WTC11 (cell line): ENCODE measurements at places on chromosomes 5 and 9. TPM values are rescaled to one million over a fixed set of nuclear protein-coding genes. Genes with fewer than 3 reads are reported as not detected.

- peaks cover 71% of the 10 kb centered on the region for H3K27me3 ChIP-seq
- H3K4me1 ChIP-seq = no peaks in the 10 kb centered on the region
- H3K36me3 ChIP-seq = peaks cover 4% of the 10 kb centered on the region
- no peak for DNase-seq
Observed at GRCh38 chr5:66710557-66711088, 114.4 kb downstream of the MAST4 start.

DNA sequence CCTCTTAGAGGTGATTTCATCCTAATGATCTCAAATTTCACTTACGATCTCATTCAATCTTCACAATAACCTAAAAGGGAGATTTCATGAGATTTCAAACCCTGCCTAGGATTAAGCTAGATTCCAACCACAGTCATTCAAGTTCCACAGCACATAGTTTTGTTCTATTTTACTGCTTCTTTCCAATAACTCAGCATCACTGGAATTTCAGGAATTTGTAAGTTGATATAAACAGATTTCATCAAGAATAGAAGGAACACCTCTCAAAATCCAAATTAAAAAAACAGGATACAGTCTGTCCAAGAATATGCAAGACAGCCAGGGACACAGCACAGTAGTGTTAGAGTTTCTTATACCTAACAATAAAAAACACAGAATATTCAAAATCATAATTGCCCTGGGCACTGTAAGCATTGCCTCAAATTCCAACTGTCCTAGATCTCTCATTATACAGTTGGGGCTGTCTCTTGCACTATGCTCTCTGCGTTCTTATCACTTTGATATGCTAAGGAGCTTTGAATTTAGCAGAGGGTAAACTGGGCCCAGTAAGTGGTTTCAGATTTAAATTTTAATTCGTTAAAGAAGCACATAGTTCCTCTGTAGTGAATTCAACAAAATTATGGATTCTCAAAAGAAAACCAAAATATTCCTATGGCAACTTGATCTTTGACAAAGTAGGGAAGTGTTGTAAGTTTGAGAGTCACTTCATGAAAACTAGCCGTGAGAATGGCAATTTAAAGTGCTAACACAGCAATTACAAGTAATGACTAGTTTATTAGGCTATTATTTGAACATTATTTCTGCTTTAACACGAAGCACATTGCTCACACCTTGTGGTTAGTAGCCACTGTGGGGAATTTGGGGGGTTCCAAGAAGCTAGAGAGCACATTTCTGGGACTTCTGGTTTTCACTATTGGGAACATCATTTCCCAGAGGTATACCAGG, 478.6 kb upstream of the C9orf72 start:
- no peaks in the 10 kb centered on the region for H3K36me3 ChIP-seq
- H3K27me3 ChIP-seq = no peaks in the 10 kb centered on the region
- DNase-seq = no peak
- H3K4me1 ChIP-seq = peaks cover 16% of the 10 kb centered on the region
- H3K4me3 ChIP-seq = no peak overlapping the region

DNA sequence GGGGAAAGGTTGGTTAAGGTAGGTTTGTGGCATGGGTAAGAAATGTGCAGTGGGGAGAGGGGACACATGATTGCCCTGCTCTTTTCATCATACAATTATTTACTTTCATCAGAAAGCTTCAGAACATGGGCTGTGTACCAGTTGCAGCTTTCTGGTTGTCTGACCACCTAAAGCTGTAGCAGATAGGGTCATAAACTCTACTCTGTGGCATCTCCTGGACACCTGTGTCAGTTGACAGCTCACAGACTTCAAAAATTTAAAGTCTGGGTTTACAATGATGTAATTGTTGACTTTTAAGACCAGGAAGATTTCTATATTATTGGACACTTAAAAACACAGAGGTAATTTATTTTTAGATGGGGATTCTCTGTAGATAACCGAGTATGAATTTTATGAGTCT, 222.7 kb upstream of the PRR16 start:
- H3K4me1 ChIP-seq = peaks cover 18% of the 10 kb centered on the region
- no peak overlapping the region for H3K4me3 ChIP-seq
- H3K36me3 ChIP-seq = no peaks in the 10 kb centered on the region
- H3K27me3 ChIP-seq = no peaks in the 10 kb centered on the region
- DNase-seq = no peak

GRCh38 chr5:9830184-9830583, 200.0 kb upstream of the TAS2R1 start:
- no peak overlapping the region for H3K27ac ChIP-seq
- H3K36me3 ChIP-seq = no peaks in the 10 kb centered on the region
- no peaks in the 10 kb centered on the region for H3K27me3 ChIP-seq
- H3K4me3 ChIP-seq = no peak overlapping the region

GRCh38 chr5:158593925-158594324, 505.8 kb downstream of the EBF1 start:
- no peak for DNase-seq
- H3K27me3 ChIP-seq = no peaks in the 10 kb centered on the region
- H3K4me1 ChIP-seq = peaks cover 23% of the 10 kb centered on the region
- H3K27ac ChIP-seq = no peak overlapping the region
- no peaks in the 10 kb centered on the region for H3K36me3 ChIP-seq

DNA sequence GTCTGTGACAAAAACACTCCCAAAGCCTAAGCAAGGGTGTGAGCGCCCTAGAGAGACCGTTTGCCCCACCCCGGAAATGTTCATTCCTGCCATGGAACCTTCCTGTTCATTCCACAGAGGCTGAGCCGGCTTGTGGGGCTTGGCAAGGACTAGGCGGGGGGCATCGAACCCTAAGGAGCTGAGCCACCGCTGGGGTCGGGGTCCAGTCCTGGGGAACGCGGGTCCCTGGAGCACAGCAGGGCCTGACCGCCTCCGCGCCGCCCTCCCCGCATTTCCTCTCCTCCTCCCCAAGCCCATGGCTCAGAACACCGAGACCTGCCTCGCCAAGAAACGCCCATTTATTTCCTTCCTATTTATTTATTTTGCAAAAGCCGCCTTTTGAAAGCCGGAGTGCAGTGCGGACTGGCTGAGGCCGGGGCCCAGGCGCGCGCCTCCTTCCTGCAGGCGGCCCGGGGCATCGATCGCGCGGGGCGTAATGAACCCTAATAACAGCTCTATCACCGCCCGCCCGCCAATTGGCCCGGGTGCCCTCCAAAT, 228.9 kb upstream of the IRX4 start:
- no peak overlapping the region for H3K27ac ChIP-seq
- H3K36me3 ChIP-seq = no peaks in the 10 kb centered on the region; the same call in 1 of the 2 replicates
- DNase-seq = no peak
- H3K4me1 ChIP-seq = no peaks in the 10 kb centered on the region

GRCh38 chr5:58545912-58546311, 37.0 kb upstream of the RAB3C start:
- H3K36me3 ChIP-seq = peaks cover 24% of the 10 kb centered on the region
- H3K27ac ChIP-seq = no peak overlapping the region
- H3K4me3 ChIP-seq = no peak overlapping the region
- H3K27me3 ChIP-seq = no peaks in the 10 kb centered on the region; the same call in 1 of the 2 replicates
- no peak for DNase-seq

DNA sequence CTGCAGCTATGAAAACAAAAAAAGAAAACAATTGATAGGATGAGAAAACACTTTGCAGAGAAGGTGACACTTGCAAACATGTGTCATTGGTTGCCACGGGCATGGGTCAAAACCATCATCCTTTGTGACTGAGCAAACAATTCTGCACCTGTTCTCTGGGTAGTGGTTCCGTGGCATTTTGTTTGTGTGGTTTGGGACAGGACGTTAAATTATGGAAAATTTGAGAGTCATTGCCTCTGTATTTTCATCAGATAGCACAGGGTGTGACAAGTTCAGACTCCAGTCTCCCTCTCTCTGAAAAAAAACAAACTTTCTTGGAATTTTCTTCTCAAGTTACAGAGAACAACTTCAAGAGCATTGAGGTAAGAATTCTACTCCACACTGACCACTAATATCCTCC, 113.4 kb upstream of the HMHB1 start:
- no peak overlapping the region for H3K4me3 ChIP-seq
- H3K4me1 ChIP-seq = no peaks in the 10 kb centered on the region
- no peaks in the 10 kb centered on the region for H3K27me3 ChIP-seq
- H3K36me3 ChIP-seq = no peaks in the 10 kb centered on the region
- no peak for DNase-seq

- no peak overlapping the region for H3K4me3 ChIP-seq
- no peaks in the 10 kb centered on the region for H3K36me3 ChIP-seq
- DNase-seq = no peak
- 0 out of 2 replicates have a peak, but pooled peaks cover 3% of the 10 kb centered on the region for H3K4me1 ChIP-seq
- H3K27me3 ChIP-seq = no peaks in the 10 kb centered on the region; the same call in 1 of the 2 replicates
Observed at GRCh38 chr9:93292288-93292615, 108.3 kb downstream of the WNK2 start.

- no peak overlapping the region for H3K4me3 ChIP-seq
- H3K4me1 ChIP-seq = peaks cover 3% of the 10 kb centered on the region; the same call in 1 of the 2 replicates
- no peak for DNase-seq
Observed at GRCh38 chr5:60959156-60959555, 14.2 kb downstream of the NDUFAF2 start.

DNA sequence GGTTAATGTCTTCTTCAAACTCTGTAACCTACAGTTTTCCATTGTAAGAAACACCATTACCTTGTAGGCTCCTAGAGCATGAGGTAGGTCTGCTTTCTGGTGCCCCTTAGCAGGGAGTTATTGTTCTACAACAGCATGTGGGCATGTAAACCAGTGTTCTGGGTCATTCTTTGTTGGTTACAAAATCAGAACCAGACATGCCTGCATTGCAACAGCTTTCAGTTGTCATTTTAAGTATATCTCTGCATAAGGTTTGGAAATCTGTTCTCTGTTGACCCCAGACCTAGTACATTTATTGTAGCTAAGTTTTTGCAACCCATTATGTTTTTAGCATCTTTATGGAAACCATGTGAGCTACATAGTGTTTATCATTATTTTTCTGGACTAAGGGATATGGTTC, 10.9 kb downstream of the RGMB start:
- no peak overlapping the region for H3K27ac ChIP-seq
- H3K4me3 ChIP-seq = no peak overlapping the region
- H3K27me3 ChIP-seq = no peaks in the 10 kb centered on the region
- no peak for DNase-seq

- peaks cover 41% of the 10 kb centered on the region for H3K4me1 ChIP-seq
- H3K4me3 ChIP-seq = no peak overlapping the region
- no peaks in the 10 kb centered on the region for H3K36me3 ChIP-seq
- H3K27ac ChIP-seq = no peak overlapping the region
- H3K27me3 ChIP-seq = peaks cover 29% of the 10 kb centered on the region
- no peak for DNase-seq
Observed at GRCh38 chr5:151345808-151346478, 1.4 kb downstream of the SLC36A2 start.

DNA sequence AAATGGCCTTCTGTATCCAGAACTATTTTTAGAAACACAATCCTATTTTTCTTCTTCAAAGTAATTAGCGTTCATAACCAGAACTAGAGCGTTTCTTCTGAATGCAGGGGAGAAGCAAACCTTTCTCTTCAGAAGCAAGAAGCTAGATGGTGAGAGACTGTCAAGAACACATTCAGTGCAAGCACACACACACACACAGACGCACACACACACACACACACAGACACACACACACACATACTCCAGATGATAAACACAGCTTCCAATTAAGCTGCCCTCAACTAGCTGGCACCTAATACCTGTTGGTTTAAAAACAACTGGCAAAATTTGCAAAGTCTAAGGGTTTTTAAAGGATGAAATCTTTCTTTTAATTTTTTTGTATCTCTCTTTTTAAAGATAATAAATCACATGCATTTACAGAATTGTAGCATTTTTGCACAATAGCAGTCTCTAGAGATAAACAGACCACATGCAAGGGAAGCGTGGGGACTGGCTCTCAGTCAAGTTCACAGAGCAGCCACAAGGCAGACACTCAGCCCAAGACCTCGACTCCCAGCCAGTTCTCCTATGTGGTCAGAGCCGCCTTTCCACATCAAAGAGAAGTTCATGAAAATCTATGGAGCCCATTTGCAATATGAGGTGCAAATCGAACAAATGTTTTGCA, 138.5 kb downstream of the TTLL11 start:
- no peaks in the 10 kb centered on the region for H3K27me3 ChIP-seq
- no peak overlapping the region for H3K4me3 ChIP-seq
- no peak overlapping the region for H3K27ac ChIP-seq
- no peaks in the 10 kb centered on the region; the same call in 1 of the 2 replicates for H3K4me1 ChIP-seq
- DNase-seq = no peak

GRCh38 chr5:138472353-138472752, 7.1 kb downstream of the EGR1 start:
- H3K27ac ChIP-seq = peak overlapping the region; percentile 50; the same call in 1 of the 2 replicates
- no peak overlapping the region for H3K4me3 ChIP-seq
- peaks cover 20% of the 10 kb centered on the region for H3K27me3 ChIP-seq
- H3K4me1 ChIP-seq = peaks cover 9% of the 10 kb centered on the region

DNA sequence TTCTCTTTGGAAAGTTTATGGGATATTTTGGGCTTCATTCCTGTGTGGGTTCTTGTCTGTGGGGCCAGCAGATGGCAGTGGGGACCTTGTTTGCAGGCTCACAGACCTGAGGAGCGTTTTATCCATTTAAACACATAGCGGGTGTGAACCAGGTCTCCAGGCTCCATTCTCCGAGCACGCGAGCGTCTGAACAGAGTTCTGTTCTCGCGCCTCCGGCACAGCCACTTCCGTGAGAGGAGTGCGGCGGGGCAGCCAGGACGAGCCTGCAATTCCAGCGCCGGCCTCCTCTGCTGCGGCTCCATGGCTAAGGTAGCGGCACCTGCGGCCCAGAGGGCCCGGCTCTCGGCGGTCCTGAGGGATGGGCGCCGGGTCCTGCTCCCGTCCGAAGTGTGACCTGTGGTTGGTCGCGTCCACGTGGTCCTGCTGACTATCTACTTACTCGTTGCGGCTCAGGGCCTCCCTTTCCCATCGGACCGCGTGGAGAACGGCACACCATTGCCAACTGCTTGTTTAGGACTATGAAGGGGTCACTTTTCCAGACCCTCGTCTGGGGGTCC, 7.3 kb downstream of the NRARP start:
- peaks cover 33% of the 10 kb centered on the region for H3K27me3 ChIP-seq
- peak overlapping the region; percentile 56 for H3K4me3 ChIP-seq
- H3K27ac ChIP-seq = no peak overlapping the region
- peaks cover 2% of the 10 kb centered on the region; the same call in 1 of the 2 replicates for H3K36me3 ChIP-seq

- peaks cover 31% of the 10 kb centered on the region for H3K27me3 ChIP-seq
- no peaks in the 10 kb centered on the region for H3K36me3 ChIP-seq
- H3K4me3 ChIP-seq = peak within 1 kb of the TSS; percentile 74
- peak; percentile 90 for DNase-seq
- H3K4me1 ChIP-seq = peaks cover 19% of the 10 kb centered on the region
- H3K27ac ChIP-seq = no peak within 1 kb of the TSS
Observed at GRCh38 chr9:214648-215493, at the start of gene DOCK8. TSS of gene DOCK8 (plus strand) at chr9:214865. CDS start at chr9:214977, 112 bp downstream.

DNA sequence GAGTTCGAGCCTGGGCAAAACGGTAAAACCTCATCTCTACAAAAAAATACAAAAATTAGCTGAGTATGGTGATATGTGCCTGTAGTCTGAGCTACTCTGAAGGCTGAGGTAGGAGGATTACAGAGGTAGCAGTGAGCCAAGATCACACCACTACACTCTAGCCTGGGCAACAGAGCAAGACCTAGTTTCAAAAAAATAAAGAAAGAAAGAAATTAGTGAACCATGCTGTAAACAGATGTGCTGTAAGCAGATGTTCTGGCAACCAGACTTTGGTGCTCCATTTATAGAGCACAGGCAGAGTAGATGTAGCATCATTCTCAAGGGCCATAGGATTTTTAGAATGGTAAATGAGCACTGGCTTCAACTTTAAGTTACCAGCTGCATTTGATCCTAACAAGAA, 115.4 kb downstream of the ST8SIA4 start:
- H3K27me3 ChIP-seq = no peaks in the 10 kb centered on the region
- no peak overlapping the region for H3K27ac ChIP-seq
- no peak overlapping the region for H3K4me3 ChIP-seq
- H3K4me1 ChIP-seq = peaks cover 27% of the 10 kb centered on the region

WDR38 gene
- not detected in 3 replicates for total RNA-seq

PRR16 gene
- total RNA-seq = 0.23 to 0.53 TPM (median 0.42 TPM) in 3 replicates

CDH18 gene
- total RNA-seq = 0.24 TPM in 1 of 3 replicates, not detected in the others

MCC gene
- 15.4 to 23.5 TPM (median 17.2 TPM) in 3 replicates for total RNA-seq

NUTM2F gene
- total RNA-seq = 0.15 to 0.55 TPM in 2 of 3 replicates, not detected in the other

CTXN3 gene
- total RNA-seq = not detected in 3 replicates

EEIG1 gene
- 42.2 to 66.4 TPM (median 51.3 TPM) in 3 replicates for total RNA-seq

FAM78A gene
- total RNA-seq = 3.0 to 3.5 TPM (median 3.4 TPM) in 3 replicates

GGTA1 gene
- not detected in 3 replicates for total RNA-seq
